A549 (cell line): ENCODE measurements at places on chromosomes 6 and 20.

GRCh38 chr6:21628160-21628559, 34.6 kb downstream of the SOX4 start:
- DNase-seq, result no peak

- no peak for DNase-seq
Measured at GRCh38 chr6:166849749-166850183, 106.6 kb downstream of the RNASET2 start.

DNA sequence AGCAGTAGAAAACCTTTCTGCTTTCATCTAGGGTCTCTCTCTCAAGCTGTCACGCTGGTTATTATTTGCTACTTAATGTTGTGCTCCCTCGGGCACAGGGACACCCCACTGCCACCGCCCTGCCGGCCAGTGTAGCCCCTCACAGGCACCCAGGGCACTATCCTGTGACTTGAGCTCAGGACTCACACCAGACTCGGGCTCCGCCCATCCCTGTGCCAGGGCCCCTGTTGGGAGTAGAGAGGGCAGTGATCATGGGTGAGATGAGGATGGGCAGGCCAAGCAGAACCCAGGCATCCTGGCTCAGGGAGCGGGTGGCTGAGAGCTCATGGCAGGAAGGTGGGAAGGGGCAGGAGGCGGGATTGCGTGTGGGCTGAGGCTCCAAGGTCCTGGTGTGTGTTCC, 371.9 kb downstream of the ZFAND3 start:
- no peak for DNase-seq

DNA sequence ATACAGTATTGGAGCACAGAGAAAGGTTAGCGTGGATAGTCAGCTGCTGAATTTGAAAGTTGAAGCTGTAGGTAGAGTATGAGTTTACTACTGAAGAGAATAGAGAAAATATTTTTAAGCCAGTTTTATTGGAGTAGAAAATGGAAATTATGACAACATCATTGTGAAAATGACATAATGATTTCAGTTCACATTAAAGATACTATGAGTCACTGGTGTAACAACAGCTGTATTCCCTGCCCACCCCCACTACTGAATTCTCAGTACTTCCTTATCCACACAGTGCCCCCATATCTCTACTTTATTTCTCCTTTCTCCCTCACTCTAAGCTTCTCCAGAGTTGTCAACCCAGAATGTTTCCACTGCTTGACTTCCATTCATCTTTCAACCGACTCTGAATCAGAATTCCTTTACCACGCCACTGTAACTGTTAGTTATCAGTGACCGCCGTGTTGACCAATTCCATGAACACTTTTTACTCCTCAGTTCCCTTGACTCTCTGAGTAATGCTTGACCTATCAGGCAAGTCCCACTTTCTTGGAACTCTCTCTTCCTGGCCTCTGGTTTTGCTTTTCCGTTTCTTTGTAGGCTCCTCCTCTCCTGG, 139.6 kb downstream of the AIG1 start:
- DNase-seq, result no peak

GRCh38 chr6:98056955-98057354, 773.9 kb upstream of the MMS22L start:
- DNase-seq, result no peak

DNA sequence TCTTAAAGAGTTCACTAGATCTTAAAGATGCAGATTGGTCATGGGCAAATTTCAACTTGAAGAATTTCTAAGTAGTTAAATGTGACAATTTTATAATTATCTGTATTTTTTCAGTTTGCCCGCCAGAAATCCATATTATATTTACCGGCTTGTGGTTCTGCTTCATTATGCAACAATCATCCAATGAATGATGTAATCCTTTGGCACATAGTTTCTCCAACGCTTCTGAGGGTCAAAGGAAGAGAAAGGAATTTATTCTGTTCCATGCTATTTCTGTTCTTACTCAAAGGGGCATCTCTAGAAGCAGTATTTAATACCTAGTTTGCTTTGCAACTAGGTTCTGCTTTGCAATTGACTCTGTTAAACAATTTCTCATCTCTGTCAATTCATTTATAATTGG, 359.3 kb upstream of the PLCB4 start:
- no peak for DNase-seq

- no peak for DNase-seq
Measured at GRCh38 chr6:26329763-26330511, 35.1 kb upstream of the BTN3A2 start.

DNA sequence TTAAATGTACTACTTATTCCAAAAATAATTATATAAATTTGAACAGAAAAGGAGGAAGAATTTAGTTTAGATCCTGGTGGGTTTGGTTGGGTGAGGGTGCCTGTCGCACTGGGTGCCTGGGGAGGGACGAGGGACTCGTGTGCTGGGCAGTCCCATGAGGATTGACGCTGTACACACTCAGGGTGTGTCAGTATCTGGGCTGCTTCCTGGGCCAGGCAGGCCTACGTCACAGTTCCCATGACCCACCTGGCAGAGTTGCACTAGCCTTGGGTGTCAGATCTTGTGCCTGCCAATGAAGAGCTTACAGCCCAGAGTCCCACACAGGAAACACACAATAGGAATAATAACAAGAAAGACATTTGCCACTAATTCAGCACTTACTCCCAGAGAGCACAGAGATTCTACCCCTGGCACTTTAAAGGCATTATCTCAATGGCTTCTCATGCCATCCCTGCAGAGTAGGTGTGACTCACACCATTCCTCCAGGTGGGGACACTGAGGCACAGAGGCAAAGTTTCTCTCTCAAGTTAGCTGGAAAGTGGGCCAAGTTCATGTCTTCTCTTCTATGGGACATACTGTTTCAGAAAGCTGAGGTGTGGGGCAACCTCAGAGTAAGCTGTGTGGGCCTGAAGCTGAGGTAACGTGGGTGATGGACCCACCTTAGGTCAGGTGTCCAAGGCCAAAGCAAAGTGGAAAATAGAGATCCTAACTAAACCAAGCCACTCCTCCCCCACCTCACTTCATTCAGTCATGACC, 1.3 kb upstream of the SDCBP2 start:
- no peak for DNase-seq

DNA sequence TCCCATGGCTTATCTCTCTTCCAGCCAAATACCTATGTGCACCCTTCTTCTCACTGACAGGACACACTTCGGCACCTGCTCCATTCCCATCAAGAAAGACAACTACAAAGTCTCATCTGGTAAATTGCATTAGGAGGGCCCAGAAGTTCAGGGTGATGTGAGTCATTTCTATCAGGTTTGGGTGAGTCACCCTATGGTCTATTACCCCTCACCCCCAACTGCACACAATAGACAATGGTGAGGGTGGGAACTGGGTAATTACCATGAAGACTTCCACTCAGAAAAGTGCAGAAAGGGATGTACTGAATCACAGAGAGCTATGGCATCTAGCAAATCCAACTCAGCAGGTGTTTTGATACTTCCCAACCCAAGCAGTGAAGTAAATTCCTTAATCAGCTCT, 54.8 kb downstream of the OPN5 start:
- DNase-seq, result no peak
